ENCODE measurements at places on chromosomes 7 and 10.

- DNase-seq: no peak
Observed at GRCh38 chr7:96224685-96225084, 97.2 kb downstream of the SLC25A13 start.

- no peak for DNase-seq
Observed at GRCh38 chr10:96446966-96447596, 66.6 kb downstream of the TLL2 start.

- no peak for DNase-seq
Observed at GRCh38 chr10:91378061-91378460, 32.1 kb upstream of the HECTD2 start.

DNA sequence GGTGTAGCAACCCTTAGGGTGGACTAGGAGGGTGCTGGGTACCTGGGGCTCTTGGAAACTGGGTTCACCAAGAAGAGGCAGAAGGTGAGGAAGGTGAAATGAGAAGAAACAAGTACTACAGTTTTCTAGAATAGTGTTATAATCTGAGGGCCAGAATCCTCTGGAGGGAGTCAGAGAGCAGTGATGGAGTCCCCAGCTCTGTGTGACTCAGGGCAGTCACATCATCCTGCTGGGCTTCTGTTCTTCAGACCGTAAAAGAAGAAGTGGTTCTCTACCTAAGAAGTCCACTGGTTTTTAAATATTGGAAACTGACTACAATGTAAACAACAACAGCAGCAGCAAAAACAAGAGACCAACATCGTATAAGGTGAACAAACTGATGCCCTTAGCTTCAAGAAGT lies 197.3 kb downstream of the PRPF18 start:
- DNase-seq: no peak

DNA sequence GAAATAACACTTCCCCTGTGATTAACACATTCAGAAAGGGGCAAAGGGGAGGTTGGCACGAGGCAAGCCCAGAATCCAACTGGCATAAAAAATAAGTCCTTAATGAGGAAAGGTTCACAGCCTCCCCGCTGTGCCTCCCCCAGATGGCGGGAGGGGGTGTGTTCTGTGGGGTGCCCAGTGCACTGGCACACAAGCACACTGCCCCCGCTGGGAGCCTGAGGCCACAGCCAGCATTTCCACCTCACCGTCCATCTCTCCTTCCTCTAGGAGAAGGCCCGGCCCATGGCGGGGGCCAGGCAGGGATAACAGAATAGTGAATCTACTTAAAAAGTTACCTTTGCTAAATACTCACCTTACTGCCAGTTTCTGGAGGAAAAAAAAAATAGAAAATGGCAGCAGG lies 43.2 kb downstream of the PRKAG2 start:
- no peak for DNase-seq

GRCh38 chr7:123998921-123999320 lies 33.9 kb downstream of the TMEM229A start:
- no peak for DNase-seq

GRCh38 chr7:31729195-31729804 lies 42.3 kb downstream of the PPP1R17 start:
- DNase-seq: no peak

DNA sequence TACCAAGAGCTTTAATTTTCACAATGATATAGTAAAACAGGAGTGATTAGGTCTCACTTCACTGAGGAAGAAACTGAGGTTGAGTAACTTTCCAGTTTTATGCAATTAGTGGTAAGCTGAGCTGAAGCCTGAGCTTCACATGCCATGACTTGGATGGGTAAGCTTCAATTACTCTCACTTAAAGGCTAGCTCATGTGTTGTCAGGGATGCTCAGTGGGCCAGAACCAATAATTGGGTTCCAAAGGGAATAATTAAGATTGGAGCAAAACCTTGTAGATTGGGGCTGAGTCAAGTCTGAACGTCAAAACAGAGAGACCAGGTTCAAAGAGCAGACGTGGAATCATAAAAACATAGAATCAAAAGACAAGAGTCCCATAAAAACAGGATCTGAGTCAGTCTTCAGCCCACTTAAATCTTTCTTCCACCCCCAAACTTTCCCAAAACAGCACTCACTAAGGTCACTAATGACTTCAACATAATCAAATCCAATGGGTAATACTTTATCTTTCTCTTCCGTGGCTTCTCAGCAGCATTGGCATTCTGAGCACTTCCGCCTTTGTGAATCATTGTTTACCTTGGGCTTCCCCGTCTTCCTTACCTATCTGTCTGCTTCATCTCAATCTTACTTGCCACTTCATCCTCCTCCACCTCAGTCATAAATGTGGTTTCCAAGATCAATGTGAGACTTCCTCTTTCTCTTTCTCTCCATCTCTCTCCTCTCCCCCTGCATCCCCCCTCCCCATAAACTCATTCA lies 23.0 kb upstream of the EGFR start:
- DNase-seq: no peak

- DNase-seq: no peak
Observed at GRCh38 chr10:6114299-6114698, 25.5 kb downstream of the RBM17 start.

DNA sequence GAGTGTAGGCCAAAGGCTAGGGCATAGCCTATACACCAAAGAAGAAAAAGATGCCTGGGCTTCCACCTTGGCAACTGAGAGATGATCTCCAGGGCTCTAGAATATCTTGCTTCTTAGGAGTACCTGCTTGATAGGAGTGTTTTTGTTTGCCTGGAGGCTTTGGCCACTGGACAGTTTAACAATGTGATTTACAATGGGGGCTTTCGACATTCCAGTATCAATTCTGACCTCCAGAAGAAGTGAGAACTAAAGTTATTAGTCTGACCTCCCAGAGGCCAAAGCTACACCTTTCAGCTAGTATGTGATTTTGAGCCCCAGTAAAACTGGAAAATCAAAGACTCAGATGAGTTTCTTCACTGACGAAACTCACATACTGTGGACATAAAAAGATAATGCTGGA lies 96.1 kb downstream of the JMJD1C start:
- DNase-seq: no peak

- DNase-seq: no peak
Observed at GRCh38 chr7:44187636-44188416, 1.4 kb downstream of the GCK start.

- no peak for DNase-seq
Observed at GRCh38 chr10:131269776-131270460, 41.6 kb downstream of the TCERG1L start.

DNA sequence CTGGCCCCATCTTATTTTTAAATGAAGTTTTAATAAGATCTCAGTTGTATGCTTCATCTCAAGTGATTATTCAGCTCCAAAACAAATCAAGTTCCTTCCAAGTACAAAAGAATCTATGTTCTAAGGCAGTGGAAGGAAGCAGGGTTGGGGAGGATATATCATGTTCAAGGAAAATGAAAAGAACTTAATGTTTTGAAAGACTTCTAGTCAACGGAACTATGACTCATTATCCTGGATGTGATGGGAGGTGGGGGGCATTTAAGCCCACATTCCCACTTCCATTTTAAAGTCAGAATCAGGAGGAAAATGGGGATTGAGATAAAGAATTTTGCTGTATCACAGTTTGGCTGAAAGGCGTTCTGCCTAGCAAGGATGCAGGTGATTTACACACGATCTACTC lies 59.4 kb downstream of the FANK1 start:
- no peak for DNase-seq

GRCh38 chr10:49610458-49611165 lies 502 bp downstream of the SLC18A3 start:
- no peak for DNase-seq

DNA sequence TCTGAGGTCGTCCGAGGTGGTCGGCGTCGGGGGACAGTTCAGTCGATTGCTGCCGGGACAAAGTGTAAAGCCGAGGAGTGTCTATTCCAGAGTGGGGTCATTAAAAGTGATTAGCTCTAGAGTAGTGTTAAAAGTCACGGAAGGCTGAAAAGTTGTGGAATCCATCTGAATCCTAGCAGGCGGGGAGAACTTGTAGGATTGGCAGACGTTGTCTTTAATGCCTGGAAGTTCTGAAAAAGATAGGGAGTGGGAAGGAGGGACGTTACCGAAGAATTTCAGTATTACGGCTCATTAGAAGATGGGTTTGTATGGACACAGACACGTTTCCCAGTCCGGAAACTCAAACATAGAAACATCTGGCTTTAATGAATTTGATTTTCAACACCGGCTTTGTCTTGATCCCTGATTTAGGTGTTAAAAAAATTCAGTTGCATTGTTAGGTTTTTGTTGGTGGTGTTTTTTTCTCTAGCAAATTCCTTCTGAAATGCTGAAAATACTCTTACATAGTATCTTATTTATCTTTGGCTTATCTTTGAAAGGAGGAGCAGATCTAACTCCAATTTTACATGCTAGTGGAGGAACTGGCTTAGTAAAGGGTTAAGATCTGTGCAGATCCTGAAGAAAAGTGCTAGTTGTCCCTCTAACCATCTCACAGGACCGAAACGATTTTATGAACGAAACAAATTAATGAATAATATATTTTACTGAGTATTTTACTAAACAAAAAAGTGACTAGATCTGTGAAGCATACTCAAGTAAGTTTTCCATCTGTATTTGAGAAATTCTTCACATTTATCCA lies 900 bp downstream of the MKLN1 start:
- DNase-seq: no peak

GRCh38 chr10:988667-989545 lies 672 bp downstream of the GTPBP4 start:
- DNase-seq: no peak

GRCh38 chr10:45001381-45002148 lies 842 bp downstream of the ZNF22 start:
- DNase-seq: no peak

DNA sequence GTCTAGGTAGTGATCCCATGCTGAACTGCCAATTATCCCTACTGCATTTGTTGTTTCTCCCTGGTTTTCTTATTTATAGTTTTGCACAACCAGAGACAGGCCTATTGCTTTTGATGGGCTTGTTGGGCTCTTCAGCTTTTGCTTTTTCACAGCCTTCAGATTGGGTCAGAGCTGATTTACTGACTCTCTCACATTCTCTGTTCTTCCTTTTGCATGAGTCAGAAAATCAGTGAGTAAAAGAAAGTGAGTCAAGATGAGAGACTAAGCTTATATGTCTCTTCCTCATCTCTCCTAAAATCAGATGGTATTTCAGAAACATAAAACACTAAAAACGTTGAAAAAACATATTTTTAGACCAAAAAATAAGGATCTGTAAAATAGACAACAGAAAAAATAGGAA lies 1135.4 kb downstream of the XPNPEP1 start:
- no peak for DNase-seq

GRCh38 chr10:86377797-86378146 lies 11.2 kb upstream of the GRID1 start:
- DNase-seq: no peak

DNA sequence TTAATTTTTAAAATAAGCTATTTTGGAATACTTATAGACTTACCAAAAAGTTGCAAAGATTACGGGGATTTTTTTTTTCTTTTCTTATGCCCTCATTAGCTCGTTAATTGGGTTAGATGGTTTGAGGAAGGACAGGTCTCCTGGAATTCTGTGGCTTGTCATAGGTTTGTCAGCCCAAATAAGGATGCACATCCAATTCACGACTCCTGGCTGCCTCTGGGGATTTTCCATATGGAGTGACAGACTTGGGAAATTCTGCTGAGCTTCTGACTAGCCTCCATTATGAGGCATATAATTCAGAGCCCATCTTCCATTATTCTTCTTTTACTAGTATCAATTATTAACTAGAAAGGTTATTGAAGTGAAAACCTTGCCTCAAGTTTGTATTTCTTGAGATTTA lies 102.1 kb downstream of the AUTS2 start:
- no peak for DNase-seq

DNA sequence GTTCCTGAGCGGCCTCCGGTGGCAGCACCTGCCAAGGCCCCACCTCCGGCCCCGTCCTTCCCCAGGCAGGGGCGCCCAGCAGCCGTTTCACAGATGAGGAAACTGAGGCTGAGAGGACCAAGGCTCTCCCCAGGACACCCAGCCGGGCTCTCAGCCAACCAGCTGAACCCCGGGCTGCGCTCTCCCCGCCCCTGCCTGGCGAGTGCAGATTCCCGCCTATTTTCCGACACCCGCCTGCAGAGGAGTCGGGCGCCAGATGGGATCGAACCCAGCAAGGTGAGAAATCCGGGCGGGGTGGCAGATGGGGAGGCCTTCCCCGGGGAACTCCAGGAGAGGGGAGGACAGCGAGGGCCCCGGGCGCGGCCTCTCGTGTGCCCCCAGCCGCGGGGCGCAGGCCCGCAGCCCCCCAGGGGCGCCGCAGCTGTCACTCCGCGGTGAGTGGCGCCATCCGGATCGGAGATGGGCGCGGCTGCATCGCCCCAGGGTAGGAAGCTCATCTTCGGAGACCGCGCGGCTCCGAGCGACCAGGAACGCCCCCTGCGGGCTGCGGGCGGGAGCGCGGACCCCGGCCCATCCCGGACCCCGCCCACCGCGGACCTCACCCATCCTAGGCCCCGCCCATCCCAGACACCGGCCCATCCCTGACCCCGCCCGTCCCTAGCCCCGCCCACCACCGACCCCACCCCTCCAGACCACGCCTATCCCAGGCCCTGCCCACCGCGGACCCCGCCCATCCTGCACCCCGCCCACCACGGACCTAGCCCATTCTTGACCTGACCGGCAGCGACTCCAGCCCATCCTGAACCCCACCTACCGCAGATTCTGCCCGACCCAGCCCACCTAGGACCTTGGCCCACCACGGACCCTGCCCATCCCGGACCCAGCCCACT lies 90.3 kb downstream of the MICALL2 start:
- DNase-seq: no peak

DNA sequence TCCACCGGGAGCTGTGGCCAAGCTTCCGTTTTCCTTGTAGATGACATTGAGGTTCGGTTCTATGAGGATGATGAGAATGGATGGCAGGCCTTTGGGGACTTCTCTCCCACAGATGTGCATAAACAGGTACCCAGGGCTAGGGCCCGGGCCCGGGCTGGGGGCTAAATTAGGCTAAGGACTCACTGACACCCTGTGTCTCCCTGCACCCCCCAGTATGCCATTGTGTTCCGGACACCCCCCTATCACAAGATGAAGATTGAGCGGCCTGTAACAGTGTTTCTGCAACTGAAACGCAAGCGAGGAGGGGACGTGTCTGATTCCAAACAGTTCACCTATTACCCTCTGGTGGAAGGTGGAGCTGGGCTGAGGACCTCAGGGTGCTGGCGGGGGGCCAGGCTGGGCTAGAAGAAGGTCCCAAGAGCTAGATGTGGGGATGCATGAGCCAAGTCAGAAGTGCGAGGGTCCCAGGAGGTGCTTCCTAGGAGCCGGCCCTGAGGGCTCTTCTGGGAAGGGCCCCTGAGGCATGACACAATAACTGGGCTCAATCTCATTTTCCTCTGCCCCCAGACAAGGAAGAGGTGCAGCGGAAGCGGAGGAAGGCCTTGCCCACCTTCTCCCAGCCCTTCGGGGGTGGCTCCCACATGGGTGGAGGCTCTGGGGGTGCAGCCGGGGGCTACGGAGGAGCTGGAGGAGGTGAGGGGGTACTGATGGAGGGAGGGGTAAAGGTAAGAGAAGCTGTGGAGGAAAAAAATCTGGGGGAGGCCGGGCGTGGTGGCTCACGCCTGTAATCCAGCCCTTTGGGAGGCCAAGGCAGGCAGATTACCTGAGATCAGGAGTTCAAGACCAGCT lies 2.9 kb downstream of the NFKB2 start:
- no peak for DNase-seq

DNA sequence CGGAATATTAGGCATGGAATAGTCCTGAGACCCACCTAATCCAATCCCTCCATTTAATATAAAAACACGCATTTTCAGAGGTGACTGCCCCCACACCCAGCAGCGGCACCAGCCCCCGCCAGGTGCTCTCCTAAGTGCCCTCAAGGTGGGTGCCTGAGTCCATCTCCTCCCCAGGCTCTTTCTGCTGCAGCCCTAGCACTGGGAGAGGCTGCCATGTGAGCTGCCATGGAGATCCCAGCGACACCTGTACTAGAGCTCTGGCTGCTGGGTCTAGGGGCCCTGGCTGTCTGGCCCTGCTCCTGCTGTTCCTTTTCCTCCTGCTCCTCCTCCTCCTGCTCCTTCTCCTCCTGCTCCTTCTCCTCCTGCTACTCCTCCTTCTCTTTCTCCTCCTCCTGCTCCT lies 191.1 kb upstream of the BMPER start:
- DNase-seq: no peak

All from brain pericyte (primary cell).